ENCODE measurements at places on chromosomes 3 and 15. TPM values are rescaled to one million over a fixed set of nuclear protein-coding genes. Genes with fewer than 3 reads are reported as not detected.

GRCh38 chr3:5473471-5473870 lies 286.0 kb downstream of the EDEM1 start:
- DNase-seq: no peak
- peaks cover 21% of the 10 kb centered on the region for H3K27me3 ChIP-seq
- no peak overlapping the region for H3K4me3 ChIP-seq
- H3K36me3 ChIP-seq: no peaks in the 10 kb centered on the region
- no peak overlapping the region for H3K27ac ChIP-seq

DNA sequence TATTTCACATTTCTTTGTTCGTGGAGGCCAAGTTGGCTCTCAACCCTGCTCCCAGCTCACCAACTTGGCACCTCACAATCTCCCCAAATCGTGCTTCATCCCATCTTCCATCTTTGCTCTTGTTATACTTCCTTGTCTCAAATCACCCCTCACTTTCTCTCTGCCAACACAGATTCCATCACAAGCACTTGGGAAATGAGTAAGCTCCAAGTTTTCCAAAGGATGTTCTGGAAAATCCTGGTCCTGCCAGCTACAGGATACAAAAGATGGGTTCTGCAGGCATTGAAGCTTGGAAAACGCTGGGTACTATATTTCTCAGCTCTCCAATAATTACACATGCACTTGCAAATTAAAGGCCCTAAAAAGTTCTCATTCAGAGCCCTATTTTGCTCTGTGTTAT lies 4.1 kb upstream of the TM4SF4 start:
- H3K27ac ChIP-seq: no peak overlapping the region

DNA sequence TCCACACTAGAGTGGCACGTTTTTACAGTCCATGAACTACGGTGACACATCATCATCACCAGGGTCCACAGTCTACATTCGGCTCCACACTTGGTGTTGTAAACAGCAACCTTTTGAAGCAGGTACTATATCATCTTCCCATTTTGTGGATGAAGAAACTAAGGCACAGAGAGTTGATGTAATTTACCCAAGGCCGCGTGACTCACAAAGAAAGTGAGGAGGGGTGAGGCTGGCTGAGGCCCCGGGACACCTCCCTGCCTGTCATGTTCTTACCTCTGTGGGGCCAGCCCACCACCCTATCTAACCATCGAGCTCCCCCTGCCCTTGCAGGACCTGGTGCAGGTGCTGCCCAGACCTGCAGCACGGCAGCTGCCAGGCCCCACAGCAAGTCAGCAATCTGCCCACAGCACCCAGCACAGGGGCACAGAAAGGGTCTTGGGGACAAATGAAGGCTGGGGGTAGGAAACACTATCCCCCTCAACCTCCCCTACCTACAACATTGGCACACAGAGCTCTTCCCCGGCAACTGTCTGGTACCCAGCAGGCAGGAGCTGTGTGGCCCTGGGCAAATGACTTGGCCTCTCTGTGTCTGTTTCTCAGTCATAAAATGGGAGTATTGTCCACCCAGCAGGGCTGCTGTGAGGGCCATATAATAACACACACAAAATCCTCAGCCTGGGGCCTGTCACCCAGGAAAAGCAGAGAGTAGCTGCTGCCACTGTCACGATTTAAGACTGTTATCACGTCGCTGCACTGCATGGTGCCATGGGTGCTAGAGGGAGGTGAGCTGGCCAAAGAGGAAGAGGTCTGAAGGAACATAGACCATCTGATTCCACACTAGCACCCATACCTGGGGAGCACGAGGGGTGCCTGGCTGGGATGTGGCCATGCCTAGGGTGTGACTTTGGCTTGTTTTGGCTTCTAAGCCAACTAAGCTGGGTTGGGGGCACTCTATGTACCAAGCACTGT lies 115.1 kb downstream of the IQSEC1 start:
- no peak for DNase-seq
- peaks cover 2% of the 10 kb centered on the region for H3K36me3 ChIP-seq
- H3K4me1 ChIP-seq: peaks cover 65% of the 10 kb centered on the region
- peak overlapping the region; percentile 89 for H3K27ac ChIP-seq
- no peaks in the 10 kb centered on the region for H3K27me3 ChIP-seq

GRCh38 chr3:156952011-156952410 lies 125.9 kb downstream of the LEKR1 start:
- peaks cover 29% of the 10 kb centered on the region for H3K27me3 ChIP-seq
- peaks cover 5% of the 10 kb centered on the region for H3K36me3 ChIP-seq
- no peak for DNase-seq

DPPA2 gene
- not detected for total RNA-seq

DNA sequence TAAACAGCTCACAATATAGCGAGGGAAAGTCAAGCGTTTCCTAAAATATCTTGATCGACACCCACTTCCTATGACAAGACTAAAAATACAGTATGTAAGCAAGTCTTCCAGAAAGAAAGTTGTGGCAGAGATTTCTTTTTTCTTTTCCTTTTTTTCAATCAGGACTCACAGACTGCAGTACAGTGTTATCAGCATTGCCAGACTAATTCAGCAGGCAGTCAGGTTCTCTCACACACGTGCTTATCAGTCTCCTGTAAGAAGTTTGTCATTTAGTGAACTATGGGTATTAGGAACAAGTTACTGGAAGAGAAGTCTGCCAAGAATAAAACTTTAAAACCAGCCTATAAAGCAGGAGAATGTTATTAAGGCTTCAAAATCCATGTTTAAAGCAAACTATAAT lies 32.8 kb upstream of the ZNF385D start:
- no peaks in the 10 kb centered on the region for H3K36me3 ChIP-seq
- no peaks in the 10 kb centered on the region for H3K27me3 ChIP-seq
- no peak overlapping the region for H3K27ac ChIP-seq
- no peaks in the 10 kb centered on the region for H3K4me1 ChIP-seq

- H3K36me3 ChIP-seq: peaks cover 2% of the 10 kb centered on the region
- peaks cover 63% of the 10 kb centered on the region for H3K27me3 ChIP-seq
- H3K4me3 ChIP-seq: no peak overlapping the region
- no peak overlapping the region for H3K27ac ChIP-seq
Observed at GRCh38 chr15:93332168-93332553, 243.2 kb upstream of the RGMA start.

SPINK8 gene
- not detected for total RNA-seq

DNA sequence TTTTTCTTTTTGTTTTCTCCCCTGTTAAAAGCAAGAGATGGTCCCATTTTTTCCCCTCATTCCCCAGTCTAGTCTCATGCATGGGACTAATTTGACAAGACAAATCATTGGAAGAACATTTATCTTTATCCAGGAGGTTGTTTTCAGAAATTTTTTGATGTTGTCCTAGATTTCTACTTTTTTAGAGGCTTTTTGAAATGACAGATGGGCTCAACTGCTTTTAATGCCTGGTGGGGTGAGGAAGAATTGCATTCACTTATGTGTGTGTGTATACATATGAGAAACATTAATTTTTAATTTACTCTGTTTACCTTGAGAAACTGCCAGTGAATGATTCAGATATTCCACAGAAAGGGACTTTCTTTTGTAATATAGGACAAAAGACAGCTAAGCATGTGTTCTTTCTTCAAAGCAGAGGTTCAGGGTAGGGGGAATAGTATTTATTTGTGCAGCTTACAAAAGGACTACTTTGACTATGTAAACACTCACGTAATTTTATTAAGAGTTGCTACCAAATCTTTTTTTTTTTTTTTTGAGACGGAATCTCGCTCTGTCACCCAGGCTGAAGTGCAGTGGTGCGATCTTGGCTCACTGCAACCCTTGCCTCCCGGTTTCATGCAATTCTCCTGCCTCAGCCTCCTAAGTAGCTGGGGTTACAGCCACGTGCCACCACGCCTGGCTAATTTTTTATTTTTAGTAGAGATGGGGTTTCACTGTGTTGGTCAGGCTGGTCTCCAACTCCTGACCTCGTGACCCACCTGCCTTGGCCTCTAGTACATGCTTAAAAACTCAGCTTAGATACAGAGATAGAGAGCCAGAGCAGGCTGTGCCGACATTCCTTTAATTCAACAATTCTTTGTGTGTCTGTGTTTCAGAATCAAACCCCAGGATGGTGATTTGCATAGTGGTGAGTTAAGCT lies 130.1 kb upstream of the RARB start:
- H3K27ac ChIP-seq: no peak overlapping the region
- no peak for DNase-seq
- H3K36me3 ChIP-seq: no peaks in the 10 kb centered on the region
- no peaks in the 10 kb centered on the region for H3K4me1 ChIP-seq
- H3K4me3 ChIP-seq: no peak overlapping the region
